ENCODE measurements at places on chromosomes 7 and 10.
A peak's percentile ranks its signal among the peaks of the same experiment; 100 is the strongest.

- no peak for DNase-seq
Observed at GRCh38 chr10:132107949-132108877, 42.5 kb downstream of the JAKMIP3 start.

DNA sequence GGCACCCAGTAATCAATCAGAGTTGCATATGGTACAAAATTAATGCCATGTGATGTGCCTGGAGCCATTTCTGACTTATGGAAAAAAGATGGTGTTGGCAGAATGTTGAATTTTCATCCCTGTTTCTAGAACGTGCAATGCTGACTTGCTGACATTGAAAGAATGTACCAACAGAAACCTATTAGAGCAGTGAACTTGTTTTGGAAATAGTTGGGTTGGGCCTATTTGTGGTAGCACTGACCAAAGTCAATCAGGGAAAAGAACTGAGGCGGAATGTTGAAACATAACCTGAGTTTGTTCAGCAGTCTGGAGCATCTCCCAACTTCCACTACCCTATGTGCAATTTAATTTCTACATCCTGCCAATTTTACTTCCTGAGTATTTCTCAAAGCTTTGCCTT, 11.7 kb upstream of the KIAA1217 start:
- DNase-seq = no peak

GRCh38 chr10:12605580-12606405, 256.4 kb downstream of the CAMK1D start:
- DNase-seq = peak; percentile 16

DNA sequence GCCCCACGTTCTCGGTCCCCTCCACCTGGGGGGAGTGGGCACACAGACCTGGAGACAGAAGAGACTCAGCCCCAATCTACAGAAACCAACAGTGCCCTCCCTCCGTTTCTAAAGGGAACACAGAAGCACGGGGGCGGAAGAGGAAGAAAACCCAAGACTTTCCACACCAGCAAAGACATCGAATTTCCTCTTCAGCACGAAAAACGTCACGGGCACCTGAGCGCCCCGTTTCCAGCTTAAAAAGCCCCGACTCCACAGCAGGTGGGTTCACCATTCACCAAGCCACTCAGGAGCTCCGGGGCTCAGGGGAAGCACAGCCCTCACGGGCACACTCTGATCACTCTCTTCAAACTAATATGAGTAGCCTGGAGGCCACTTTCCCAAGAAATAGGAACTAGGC, 19.6 kb downstream of the NUDT1 start:
- peak; percentile 17 for DNase-seq

DNA sequence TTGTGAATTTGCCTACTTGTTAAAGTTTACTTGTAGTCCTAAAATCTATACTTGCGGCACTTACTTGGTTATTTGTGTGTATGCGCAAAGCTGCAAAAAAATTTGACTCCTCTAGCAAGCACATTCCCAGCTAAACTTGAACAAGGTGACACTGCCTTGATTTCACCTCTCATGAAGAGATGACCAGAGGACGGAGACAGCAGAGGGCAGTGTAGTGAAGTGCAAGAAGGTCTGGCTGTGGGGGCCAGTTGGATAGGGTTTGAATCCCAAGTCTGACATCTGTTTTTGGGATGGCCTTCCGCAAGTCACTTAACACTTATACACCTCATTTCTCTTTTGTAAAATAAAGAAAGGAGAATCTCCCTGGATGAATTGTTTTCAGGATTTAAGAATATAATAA, 15.7 kb downstream of the SLK start:
- no peak for DNase-seq

GRCh38 chr7:17495655-17496394, 197.4 kb downstream of the AHR start:
- DNase-seq = no peak

DNA sequence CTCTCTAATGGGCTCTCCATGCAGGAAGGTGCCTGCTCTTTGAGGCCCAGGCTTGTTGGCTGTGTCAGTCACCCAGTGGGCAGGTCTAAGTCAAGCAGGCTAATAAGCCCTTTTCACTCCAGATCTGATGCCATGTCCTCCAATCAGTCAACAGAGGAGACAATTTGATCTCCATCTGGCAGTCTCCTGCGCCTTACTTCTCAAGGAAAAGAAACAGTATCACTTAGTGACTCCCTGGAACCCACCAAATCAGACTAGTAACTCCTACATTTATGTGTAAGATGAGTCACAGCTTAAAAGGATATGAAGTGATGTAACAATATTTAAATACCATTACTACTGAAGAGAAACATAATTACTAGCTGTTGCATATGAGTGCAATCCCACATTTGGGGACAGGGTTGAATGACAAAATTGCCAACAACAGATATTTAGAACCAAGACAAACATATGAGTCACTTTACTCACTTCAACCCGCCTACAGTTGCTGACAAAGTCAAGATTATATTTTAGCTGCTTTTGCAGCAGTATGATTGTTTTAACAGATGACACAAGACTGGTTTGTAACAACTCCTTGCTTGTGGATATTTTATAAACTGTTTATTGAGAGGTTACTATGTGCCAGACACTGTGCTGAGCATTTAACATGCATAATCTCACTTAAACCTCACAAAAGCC, 72.1 kb downstream of the USP6NL start:
- no peak for DNase-seq

DNA sequence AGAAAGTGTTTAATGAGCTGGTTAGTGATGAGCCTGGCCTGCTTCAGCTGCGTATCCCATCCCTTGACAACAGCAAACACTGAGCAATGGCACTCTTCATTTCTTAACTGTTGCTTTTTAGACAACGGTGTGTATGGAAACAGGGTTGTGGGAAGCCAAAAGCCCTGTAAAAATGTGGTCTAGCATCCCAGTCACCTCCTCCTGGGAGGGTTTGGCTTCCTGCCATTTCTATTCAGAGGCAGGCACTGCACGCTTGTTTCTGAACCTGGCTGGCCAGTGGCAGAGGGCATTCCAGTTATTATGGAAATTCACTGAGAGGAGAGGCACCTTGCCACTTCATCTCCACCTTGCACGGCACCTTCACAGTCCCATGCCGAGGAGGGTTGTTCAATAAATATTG, 123.0 kb upstream of the ADARB2 start:
- no peak for DNase-seq

DNA sequence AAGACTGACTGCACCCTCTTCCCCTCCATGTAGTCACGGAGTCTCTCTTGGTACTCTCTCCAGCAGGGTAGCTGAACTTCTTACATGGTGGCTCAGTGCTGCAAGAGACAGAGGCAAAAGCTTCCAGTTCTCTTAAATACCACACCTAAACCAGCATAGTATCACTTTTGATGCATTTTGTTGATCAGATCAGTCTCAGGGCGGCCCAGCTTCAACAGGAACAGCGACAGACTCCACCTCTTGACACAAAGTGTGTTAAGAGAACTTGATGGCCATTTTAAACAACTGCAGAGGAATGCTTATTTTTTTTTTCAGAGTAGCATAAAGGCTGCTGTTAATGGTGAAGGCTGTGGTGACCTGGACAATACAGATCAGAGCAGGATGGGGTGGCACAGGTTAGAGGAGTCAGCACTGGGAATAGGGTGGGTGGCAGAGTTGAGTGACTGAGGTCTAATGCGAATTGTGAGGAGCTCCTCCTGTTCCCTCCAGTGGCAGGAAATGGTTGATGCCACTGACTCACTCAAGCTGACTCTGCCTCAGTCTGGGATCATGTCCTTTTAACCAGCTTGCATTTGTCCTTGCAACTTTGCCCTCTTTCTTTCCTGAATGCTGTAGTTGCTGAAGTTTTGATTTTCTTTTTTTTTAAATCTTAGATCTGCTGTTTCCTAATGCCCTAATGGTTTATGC, 17.3 kb downstream of the MGAM start:
- DNase-seq = no peak

GRCh38 chr7:149799397-149800168, 26.2 kb upstream of the ZNF467 start:
- DNase-seq = peak; percentile 18

- no peak for DNase-seq
Observed at GRCh38 chr10:108132303-108132702, 967.8 kb upstream of the SORCS1 start.

GRCh38 chr10:130808243-130808642, 503.3 kb downstream of the TCERG1L start:
- no peak for DNase-seq

- DNase-seq = no peak
Observed at GRCh38 chr7:26429168-26429567, 137.5 kb downstream of the SNX10 start.

GRCh38 chr7:87047-87446, 105.3 kb upstream of the FAM20C start:
- no peak for DNase-seq

DNA sequence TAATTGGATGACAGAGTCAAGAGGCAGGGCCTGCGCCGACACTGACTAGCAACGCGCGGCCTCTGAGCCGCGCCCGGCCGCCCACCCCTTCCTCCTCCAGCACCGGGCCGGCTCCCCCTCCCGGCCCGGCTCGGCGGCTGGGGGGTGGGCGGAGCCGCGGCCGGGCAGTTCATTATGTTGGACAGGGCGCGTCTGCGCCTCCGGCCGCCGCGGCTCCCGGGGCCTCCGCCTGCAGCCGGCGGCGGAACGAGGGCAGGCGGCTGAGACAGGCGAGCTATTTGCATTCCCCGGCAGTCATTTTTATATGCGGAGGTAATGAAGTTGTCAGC, 106.7 kb downstream of the SNX10 start:
- DNase-seq = peak; percentile 16

DNA sequence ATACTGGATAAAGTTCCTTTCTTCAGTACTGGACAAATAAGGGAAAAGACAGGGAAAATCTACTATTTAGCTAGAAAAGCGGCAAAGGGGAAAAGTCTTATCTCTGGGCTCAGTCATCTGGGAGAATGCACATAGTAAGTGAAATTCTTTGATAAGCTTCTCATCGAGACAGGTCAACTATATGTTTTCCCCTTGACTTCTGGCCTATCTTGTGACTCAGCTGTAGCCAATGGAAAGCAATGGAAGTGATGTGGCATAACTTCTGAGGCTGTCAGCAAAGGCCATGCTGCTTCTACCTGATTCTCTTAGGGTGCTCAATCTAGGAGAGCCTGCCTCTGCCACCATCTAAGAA, 91.9 kb downstream of the PCGF5 start:
- no peak for DNase-seq

GRCh38 chr7:156585926-156586325, 54.6 kb upstream of the RNF32 start:
- no peak for DNase-seq

- DNase-seq = no peak
Observed at GRCh38 chr10:52801947-52802346, 29.4 kb upstream of the MBL2 start.

DNA sequence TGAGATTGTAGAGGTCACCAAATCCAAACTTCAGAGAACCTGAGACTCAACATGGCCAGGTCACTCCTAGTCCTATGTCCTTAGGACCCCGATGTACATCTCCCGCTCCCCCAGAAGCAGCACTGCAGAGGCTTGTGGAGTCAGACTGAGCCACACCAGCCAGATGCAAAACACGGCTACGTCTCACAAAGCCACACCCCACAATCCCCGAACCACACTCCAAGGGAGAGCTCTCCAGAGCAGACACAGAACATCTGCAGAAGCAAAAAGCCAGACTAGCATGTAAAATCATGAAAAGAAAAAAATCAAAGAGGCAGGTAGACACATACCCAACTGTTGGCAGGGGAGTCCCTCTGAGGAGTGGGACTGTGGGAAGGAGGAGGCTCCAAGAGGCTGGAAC, 104.9 kb downstream of the CTBP2 start:
- DNase-seq = no peak

DNA sequence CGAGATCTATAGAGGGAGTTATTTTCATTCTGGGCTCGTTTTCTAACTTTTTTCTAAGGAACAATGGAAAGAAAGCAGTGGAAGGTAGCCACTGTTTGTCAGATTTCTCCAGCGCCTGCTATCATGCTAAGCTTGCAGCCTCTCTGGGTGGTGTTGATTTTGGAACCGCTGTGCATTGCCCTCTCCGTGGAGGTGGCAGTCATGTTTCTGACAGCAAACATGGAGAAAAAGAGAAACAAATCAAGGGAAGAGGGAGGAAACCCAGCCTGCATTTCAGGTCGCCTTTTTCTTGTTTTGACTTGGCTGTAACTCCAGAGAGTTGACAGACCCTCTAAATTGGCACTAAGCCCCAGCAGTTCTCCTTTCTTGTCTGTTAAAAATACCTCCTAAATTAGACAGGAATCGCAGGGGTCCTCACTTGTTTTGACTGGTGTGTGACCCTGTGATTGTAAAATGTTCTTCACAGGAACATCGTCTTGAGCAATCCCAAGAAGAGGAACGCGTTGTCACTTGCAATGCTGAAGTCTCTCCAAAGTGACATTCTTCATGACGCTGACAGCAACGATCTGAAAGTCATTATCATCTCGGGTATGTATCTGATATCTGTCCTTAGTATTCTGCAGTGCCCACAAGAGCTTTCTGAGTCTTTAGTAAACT, 4.8 kb downstream of the ECHDC3 start:
- DNase-seq = no peak

GRCh38 chr10:90306187-90306586, 551.7 kb downstream of the HTR7 start:
- no peak for DNase-seq

DNA sequence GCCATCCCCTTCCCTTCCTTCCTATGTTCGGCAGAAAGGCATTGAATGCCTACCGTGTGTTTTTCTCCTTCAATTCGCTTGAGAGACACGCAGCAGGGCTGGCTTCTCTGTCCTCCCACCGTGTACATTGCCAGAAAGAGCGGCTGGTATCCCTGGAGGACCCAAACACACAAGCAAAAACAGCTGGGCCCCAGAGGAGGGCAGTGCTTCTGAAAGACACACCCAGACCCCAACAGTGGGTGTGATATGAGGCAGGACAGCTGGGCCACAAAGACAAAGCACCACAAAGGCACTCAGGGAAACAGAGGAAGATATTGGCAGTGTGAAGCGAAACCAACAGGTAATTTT, 133.1 kb upstream of the SH2B2 start:
- DNase-seq = no peak

DNA sequence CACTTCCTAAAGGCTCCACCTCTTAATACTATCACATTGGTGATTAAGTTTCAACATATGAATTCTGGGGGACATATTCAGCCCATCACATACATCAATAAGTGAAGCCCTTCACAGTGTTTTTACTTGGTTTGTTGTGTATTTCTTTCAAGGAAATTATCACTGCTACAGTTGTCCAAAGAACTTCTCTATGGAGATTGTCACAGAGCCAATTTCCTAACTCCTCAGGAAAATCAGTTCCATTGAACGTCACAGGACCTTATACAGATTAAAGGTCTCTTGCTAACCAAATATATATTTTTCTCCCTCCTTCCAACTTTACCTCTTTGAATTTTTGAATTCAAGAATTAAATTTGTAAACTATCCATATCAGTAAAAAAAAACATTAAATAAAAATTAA, 114.3 kb downstream of the LRRN3 start:
- DNase-seq = no peak

- no peak for DNase-seq
Observed at GRCh38 chr7:138354066-138354465, 106.0 kb upstream of the TRIM24 start.

DNA sequence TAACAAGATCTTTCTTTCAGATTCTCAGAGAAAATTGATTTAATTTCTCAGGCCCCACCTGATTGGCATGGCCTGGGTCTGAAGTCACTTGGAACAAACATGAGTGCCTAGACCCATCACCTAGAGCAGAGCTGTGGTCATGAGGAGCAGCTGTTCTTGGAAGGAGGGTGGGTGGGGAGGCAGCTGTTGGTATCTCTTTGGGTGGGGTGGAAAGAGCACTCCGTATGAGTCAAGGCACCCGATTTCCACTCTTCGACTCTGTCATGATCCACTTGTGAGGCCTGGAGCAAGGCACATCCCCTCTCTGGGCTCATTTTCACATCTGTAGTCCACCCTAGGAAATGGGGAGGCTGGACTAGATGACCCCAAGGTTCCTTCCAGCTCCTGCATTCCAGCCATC, 156.7 kb downstream of the C10orf105 start:
- no peak for DNase-seq

GRCh38 chr7:130273081-130273932, 6.6 kb downstream of the CPA2 start:
- no peak for DNase-seq
